ENCODE measurements at places on chromosomes 12 and 14.

DNA sequence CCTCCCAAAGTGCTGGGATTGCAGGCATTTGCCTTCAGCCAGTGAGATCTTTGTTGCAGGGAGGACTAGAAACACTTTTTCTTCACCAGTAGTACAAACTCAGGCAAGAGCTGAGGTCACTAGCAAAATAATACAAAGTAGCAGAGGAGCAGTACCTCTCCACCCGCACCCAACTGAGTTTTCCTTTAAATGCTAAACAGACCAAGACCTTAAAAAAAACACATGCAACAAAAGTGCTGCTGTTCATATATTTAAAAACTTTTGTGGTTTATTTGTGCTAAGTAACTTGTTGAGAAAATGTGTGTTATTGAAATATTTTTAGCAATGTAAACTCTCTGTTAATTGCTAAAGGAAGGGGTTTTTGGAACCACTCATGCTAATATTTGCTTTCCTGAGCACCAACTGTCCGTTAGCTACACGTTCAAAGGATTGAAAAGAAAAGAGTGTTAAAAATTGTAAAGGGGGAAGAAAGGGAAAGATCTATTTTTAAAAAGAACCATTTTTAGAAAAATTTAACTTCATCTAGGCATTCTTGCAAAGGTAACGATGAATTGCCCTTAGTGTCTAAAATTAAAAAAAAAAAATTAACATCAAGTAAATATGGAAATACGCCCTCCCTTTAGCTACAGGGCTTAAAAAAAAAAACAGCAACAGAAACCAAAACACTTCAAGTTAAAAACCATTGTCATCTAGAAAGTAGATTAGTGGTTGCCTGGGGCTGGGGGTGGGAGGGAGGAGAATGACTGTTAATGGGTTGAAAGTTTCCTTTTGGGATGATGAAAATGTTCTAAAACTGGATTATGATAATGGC is 114.0 kb upstream of the KRAS start:
- no peak for DNase-seq

DNA sequence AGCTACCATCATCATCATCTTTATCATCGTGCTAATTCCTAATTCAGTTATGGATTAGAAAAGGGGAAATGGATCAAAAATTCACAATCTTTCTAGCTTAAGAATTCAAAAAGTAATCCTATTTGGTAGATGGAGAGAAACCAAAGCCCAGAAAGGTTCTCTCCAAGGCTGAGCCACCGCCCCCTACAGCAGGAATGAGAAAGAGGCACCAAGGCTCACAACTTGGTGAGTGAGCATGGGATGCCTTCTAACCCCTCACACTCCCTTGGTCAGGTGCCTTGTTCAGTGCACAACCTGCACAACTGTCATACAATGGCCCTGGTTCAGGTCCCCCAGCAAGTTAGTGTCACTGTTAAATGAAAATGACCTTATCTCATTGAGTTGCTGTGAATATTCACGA is 171.5 kb downstream of the ANO2 start:
- DNase-seq: no peak

GRCh38 chr14:102923201-102923924 is 900 bp downstream of the AMN start:
- no peak for DNase-seq

DNA sequence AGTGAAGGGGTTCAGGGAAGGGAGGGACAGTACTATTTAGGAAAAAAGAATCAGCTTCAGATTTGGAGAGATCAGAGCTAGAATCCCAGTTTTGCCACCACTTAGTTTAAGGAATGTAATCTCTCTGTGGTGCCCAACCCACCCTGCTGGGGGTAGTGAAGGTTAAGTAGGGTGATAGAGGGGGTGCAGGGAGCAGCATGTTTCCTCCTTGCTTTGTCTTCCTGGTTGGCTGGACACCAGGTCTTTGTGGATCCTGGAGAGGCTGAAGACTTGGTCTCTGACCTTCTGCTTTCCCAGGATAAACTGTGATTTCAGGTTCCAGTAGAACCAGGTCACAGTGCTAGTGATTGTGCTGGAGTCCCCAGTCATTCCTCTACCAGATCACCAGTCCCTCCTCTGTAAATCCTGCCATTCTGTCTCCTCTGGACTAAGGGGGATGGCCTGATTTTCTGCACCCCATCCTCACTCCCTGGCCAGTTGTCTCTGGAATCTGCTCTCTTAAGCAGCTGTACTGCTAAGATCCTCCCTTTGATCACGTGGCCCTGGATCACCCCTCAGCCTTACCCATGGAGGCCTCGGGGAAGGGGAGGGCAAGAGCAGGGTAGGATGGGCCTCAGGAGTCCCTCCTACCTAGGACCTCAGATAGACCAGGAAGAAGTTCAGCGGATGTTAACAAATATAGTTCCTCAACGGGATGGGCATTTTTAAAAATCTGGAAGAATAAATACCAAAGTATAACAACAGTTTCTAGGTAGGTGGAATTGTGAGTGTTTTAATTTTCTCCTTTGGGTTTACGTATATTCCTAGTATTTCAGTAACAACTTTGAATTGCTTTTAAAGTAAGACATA is 3.1 kb downstream of the MAP3K12 start:
- no peak for DNase-seq

- DNase-seq: no peak
These were observed 205.1 kb downstream of the PTPRO start for GRCh38 chr12:15527201-15528080.

DNA sequence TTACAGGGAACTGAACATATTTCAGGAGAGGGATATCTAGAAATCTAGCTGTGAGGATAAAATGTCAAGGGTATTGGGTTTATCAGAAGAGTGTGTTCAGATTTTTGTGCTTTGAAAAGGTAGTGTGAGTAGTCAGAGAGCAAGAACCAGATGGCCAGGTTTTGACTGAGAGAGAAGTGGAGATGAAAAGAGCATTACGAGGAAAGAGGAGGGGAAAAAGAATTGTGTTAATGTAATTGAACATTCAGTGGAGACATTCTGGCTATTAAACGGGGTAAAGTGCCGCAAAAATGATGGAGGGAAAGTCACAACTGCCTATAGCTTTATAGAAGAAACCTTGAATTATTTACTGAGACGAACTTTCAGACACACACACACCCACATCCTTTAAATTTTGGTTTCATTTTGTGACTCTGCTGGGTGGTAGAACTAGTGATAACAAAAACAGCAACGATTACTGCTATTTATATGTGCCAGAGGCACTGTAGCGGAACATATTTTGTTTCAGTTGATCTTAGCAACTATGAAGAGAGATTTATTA is 213.6 kb downstream of the ERC1 start:
- peak; percentile 27 for DNase-seq

DNA sequence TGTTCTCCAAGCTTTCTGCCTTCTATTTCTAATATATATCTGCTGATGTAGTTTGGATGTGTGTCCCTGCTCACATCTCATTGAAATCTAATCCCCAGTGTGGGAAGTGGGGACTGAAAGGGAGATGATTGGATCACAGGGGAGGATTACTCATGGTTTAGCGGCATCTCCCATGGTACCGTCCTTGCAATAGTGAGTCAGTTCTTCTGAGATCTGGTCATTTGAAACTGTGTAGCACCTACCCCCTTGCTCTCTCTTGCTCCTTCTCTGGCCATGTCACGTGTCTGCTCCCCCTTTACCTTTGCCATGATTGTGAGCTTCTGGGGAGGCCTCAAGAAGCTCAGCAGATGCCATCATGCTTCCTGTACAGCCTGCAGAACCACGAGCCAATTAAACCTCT is 26.2 kb upstream of the ALX1 start:
- DNase-seq: no peak

GRCh38 chr12:113929312-113929989 is 36.7 kb downstream of the RBM19 start:
- DNase-seq: no peak

DNA sequence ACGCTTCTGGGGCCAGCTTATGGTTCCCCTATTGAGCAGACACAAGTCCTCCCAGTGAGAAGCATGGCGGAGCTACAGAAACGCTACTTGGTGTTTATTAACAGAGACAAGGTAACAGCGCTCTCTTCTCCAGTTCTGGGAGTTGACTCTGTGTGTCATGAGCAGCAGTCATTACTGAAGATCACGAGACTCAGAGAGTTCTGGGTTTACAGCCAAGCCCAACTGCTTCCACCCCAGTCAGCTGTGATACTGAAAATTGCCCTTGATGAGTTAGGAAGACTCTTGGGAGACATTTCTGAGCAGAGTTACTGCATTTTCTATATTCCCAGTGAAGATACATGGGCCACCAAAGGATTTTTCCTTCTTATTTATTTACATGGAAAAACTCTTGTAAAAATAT is 48.6 kb downstream of the CFAP251 start:
- DNase-seq: no peak

DNA sequence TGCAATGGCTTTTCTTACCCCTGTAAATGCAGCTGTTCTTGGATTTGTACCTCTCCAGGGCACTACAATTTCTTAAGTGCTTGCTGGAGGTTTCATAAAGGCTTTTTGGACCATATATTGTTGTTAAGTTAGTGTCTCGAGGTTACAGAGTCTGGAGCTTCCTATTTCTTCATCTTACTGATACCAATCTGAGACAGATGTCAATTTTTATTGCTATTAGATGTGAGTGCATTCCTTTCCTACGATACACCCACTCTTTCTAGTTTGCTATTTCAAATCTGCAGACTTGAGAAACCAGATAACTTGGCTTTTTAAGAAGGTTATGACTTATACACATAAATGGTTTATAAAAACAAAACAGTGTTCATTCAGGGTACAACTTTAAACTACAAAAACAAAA is 2.1 kb downstream of the NOXRED1 start:
- DNase-seq: no peak

- no peak for DNase-seq
These were observed 27.0 kb upstream of the EID3 start for GRCh38 chr12:104276273-104277131.

DNA sequence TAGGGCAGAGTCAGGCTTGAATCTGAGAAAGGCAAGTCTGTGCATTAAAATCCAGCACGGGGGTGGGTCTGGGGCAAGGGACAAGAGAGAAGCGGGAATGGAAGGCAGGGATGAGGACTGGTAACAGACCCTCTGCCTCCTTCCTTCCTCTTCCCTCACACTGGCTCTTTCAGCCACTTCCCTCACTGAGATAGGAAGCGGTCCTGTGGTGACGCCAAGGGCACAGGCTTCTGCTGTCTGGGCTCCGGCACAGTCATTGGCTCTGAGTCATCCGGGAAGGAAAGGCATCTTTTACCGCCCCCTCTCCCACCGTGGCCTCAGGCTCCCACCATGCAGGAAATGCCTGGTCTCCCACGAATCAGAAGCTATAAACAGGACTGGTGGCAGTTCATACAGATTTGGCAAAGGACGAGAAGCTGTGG is 70.2 kb downstream of the ETV6 start:
- peak; percentile 97 for DNase-seq

GRCh38 chr12:109797905-109798669 is 35.1 kb downstream of the TRPV4 start:
- no peak for DNase-seq

GRCh38 chr12:46360908-46361666 is 11.5 kb downstream of the SLC38A2 start:
- no peak for DNase-seq

DNA sequence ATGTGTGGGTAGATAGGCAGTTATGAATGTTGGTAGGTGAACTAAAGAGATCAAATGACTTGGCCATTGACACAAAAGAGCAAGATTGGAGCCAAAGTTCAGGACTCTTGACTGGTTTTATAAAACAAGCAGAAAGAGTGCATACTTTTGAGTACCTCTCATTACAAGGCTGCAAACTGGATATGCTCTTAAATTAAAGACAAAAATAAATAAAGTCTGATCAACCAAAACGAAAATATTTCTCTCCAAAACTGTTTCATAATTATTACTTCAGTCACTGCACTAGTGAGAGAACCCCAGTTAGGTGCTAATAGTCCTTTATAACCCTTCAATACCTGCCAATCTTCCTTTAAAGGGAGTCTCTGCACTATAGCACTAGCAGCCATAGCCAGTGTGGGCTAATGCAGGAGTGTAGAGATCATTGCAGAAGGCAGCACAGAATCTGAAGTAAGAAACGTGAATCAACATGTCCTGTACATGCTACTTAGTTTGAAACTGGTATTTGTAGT is 147.1 kb downstream of the FOXA1 start:
- no peak for DNase-seq

DNA sequence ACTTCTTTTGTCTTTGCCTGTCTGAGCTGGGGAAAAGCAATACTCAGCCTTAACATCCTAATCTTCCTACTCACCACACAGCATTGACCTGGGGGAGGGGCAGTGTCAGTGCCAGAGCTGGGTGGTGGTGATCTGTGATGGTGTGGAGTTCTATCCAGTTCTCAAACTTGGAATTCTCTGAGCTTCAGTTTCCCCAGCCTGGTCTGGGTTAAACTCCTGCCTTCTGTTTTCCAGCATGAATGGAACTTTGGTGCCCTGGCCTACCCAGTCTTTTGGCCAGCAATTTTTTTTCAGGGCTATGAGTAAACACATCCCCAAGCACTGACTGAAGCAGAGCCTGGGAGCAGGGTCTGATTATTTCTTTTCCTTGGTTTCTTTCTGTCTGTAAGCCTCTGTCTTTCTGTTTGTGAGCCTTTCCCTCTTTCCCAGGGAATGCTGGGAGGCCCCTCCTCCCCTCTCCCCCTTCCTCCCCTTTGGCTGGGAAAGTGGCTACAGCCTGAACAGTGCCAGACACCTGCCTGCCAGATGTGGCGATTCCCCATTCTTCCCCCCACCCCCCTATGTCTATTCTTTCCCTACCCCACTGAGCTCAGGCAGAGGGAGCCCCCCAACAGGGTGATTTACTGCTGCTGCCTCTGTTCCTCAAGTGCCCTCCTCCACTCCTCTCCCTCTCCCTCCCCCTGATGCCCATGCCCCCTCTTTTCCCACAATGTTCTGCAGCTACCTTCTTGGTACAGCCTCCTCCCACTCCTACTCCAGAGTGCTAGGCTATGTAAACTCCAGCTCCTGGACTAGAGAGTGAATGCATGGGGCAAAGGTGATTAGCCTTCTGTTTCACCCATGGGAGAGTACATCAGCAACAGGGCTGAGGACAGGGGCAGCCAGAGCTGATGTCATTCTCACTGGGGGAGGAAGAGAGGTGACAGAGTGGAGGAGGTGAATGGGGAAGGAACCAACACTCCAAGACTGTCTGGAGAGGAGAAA is 11.1 kb downstream of the GPR84 start:
- peak; percentile 51 for DNase-seq

GRCh38 chr14:64082837-64083236 is 211.3 kb downstream of the ESR2 start:
- no peak for DNase-seq

DNA sequence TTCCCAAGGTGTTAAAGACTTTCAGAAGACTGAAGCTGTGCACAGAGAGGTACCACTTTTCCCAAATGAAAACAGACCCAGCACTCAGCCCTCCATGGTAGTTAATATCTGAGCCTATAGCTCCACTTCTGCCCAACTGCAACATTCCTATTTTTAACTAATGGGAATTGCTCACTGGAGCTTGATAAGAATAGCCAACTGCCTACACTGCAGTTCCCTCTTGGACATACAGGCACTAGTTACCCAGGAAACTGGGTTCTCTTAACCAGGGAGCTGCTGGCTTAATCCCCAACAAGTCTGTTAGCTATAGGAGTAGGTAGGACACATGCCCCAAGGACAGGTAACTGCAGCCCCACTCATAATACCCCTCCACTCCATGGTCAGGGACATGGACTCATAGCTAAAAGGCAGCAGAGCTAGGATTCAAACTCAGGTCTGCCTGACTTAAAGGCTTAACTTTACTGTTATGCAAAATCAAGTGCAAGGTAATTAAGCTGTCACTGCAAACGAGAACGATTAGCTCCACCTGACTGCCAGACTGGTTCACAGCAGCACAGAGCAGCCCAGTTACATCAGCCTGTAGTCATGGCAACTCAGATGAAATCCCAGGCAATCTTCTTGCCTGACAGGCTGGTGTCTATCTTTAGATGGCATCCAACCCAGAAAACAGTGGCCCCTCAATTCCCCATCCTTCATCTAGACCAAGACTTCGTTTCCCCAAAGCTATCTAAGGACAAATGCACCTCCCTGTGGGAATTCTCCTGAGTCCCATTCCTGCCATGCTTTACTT is 77.1 kb upstream of the ACTN1 start:
- no peak for DNase-seq

Measured in astrocyte (in vitro differentiated cells and primary cell).